Uterus (tissue), 4 donors: ENCODE measurements at places on chromosomes 16 and 17. TPM values are rescaled to one million over a fixed set of nuclear protein-coding genes. Genes with fewer than 3 reads are reported as not detected.

DNA sequence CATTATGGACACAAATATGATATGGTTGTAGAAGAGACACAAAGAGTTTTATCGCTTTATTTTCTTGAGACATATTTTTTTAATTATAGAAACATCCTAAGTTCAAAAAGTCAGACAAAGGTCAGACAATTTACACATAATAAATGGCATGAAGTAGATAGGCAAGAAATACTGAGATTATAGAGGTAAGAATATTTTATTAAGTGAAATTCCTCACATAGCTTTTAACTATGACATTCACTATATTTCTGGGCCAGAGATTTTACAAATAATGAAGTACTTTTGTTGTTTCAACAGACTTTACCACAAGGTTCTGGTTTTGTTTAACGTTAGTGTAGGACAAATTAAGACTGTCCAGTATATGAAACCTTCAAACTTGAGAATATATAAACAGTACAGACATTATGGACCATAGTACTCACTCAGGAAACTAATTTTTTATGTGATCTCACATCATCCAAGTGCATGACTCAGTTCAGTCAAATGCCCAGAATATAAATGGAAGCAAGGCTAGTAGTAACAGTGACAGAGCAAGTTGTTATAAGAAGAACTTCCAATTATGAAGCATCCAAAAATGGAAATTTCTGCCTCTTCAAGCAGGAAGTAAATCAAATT is 394.8 kb downstream of the KCNJ2 start:
- DNase-seq = no peak

The GPRC5B gene
- 24.6 TPM for total RNA-seq

The KRT20 gene
- total RNA-seq = 0.29 TPM

GRCh38 chr16:87483481-87483880 is 9.3 kb downstream of the ZCCHC14 start:
- DNase-seq = no peak

GRCh38 chr16:56767024-56767423 is 37.1 kb downstream of the NUP93 start:
- DNase-seq = no peak

The RHBDL1 gene
- total RNA-seq = not detected

The GJC1 gene
- total RNA-seq = 77.6 TPM

- DNase-seq = no peak
Observed at GRCh38 chr16:15547768-15548096, 95.2 kb downstream of the MARF1 start.

GRCh38 chr16:19269098-19269497 is 16.4 kb upstream of the CLEC19A start:
- no peak for DNase-seq

The ABCA9 gene
- 8.2 TPM for total RNA-seq

The MYL4 gene
- not detected for total RNA-seq

GRCh38 chr16:84063980-84064379 is 21.4 kb upstream of the SLC38A8 start:
- DNase-seq = no peak

DNA sequence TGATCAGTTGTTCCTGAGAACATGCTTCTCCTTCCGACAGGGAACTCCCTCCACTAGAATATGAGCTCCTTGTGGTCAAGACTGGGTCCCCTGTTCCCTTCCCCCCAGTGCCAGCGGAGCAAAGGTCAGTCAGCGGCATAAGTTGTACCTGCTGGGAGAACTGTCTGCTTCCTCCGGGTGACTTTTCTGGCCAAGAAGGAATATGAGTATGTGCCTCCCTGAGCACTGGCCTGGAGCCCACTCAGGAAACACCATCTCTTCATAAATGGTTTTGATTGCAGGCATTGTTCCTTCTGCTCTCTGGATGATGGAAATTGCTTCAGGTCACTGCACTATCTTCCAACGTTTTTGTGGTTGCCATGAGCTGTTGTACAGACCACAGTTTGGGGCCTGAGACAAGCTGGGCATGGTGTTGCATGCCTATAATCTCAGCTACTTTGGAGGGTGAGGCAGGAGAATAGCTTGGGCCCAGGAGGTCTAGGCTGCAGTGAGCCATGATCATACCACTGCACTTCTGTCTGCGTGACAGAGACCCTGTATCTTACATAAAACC is 2.9 kb upstream of the P4HB start:
- no peak for DNase-seq

The OR3A3 gene
- total RNA-seq = not detected

DNA sequence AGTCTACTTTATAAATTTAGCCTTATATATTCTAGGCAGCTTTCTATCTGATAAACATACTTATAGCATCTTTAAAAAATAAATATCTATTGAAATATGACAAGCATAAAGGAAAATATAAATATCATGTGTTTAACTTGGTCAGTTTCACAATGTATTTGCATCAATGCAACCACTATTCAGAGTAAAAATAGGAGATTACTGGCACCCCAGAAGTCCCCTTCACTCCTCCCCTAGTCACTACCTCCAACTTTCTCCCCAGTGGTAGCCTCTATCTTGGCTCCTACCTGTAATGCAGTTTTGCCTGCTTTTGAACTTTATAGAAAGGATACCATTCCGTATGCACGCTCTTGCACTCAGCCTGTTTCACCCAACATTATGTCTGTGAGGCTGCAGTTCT is 3.2 kb upstream of the NOD2 start:
- no peak for DNase-seq

DNA sequence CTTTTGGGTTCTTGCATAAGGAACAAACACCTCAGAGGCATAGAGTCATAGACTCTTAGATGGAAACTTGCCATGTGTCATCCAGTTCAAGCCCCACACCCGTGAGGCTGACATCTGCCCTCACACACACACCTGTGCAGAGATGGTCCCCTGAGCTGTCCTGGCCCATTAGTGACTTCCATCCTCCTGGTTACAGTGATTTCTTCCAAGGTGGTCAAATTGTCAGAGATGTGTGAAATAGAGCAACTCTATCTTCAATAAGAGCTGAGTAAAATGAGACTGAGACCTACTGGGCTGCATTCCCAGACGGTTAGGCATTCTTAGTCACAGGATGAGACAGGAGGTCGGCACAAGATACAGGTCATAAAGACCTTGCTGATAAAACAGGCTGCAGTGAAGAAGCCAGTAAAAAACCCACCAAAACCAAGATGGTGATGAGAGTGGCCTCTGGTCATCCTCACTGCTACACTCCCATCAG is 342.2 kb upstream of the TNRC6C start:
- DNase-seq = no peak

The IGFALS gene
- 1.2 TPM for total RNA-seq

DNA sequence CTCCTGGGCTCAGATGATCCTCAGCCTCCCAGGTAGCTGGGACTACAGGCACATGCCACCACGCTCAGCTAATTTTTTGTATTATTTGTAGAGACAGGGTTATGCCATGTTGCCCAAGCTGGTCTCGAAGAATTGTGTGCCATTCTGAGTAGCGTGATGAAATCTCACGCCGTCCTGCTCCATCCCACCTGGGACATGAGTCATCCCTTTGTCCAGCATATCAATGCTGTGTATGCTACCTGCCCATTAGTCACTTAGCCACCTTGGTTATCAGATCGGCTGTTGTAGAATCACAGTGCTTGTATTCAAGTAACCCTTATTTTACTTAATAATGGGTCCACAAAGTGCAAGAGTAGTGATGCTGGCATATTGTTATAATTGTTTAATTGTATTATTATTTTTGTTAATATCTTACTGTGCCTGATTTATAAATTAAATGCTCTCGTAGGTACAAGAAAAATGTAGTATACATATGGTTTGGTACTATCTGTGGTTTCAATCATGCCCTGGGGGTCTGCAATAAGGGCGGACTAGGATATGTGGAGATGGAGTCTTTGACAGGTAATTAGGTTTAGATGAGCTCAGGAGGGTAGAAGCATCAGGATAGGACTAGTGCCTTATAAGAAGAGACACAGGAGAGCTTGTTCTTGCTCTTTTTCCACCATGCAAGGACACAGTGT is 26.6 kb upstream of the SLC13A2 start:
- no peak for DNase-seq

DNA sequence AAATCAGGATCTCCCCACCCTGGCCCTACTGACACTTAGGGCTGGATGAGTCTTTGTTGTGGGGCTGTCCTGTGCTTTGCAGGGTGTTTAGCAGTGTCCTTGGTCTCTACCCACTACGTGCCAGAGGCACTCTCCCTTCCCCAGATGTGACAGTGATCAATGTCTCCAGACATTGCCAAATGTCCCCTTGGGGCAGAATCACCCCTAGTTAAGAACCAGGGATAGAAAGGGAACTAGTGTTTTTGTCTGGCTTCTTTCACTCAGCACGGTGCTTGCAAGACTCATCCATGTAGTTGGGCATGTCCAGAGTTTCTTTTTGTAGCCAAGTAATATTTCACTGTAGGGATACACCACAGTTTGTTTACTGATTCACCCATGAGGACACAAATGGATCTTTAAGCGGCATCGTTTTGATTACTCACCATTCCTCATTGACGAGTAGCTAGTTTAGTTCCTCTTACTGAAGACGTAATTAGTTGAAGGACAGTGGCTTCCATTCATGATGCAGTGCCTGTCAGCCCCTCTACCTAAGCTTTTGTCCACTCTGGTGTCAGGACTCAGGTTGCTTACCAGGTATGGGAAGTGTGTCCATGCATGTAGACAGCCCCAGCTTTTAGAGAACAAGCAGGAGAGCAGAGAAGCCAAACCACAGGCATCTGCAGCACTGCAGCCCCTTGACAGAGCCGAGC is 26.0 kb upstream of the ITGB4 start:
- DNase-seq = no peak

DNA sequence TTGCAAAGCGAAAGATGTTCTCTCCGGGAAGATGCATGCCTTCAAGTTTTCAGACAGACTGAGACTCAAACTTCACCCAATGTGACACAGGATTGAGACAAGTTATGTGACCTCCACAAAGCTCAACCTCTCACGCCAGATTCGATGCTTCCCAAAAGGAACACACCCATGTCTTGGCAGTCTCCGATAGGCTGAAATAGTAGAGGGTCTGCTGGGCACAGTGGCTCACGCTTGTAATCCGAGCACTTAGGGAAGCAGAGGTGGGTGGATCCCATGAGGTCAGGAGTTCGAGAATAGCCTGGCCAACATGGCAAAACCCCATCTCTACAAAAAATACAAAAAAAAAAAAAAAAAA is 22.1 kb downstream of the ZFHX3 start:
- no peak for DNase-seq

- no peak for DNase-seq
Observed at GRCh38 chr17:29726715-29727252, 104.1 kb upstream of the CORO6 start.

- no peak for DNase-seq
Observed at GRCh38 chr17:77756028-77756427, 202.5 kb upstream of the TNRC6C start.

GRCh38 chr16:3618769-3619141 is 7.3 kb upstream of the SLX4 start:
- no peak for DNase-seq

DNA sequence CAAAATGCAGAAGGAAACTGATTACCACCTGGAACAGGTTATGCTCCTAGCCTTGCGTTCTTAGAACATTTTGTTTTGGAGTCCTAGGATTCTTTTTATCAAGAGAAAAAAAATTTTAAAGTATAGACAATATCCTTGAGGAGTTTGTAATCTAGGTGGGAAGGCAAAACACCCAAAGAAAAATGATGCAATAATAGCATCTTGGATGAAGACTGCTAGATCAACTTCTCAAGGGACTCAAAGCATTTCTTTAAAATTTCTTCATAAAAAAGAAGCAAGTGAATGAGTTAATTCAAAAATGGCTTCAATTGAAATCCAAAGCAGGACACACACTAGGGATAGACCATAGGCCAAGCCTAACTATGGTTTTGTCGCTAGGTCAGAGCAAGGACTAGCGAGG is 515.8 kb upstream of the ZFHX3 start:
- no peak for DNase-seq

The USP36 gene
- 27.9 TPM for total RNA-seq

DNA sequence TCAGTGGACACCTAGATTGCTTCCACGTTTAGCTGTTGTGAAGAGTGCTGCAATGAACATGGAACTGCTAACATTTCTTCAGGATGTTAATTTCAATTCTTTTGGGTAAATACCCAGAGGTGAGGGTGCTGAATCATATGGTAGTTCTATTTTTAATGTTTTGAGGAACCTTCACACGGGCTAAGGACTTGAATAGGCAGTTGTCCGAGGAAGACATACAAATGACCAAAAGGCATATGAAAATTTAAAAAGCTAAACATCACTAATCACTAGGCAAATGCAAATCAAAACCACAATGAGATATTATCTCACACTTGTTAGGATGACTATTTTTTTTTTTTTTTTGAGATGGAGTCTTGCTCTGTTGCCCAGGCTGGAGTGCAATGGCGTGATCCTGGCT is 173.3 kb downstream of the PRKCB start:
- DNase-seq = no peak

The HSD17B2 gene
- not detected for total RNA-seq

DNA sequence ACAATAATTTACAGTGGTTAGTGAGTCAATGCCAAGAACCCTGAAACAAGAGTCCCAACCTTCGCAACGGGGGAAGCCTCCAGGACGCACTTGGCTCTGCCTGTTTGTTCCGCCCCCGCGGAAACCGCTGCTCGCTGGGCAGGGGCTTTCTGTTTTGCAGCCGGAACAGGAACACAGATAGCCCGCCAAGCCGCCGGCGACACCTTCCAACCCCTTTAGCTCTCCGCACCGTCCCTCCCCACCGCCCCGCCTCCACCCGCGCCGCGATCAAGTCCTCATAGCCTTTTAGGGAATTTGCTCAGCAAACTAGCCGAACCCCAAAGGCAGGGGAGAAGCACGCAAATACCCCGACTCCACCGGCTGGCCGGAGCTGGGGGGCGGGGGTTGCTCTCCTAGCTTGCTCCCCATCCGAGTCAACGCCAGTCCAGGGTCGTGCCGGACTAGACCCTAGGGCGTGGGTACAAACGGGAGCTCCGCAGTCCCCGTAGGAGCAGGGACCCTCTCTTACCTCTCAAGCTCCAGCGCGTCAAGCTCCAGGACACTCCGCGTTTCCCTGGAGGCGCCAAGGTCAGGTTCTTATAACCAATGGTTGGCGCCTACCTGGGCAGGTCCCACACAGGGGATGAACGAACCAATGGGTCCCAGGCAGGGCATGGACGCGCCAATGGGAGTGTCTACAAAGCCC is at the start of gene SLFN13:
Gene SLFN13 (minus strand): TSS at position 553 of the 685 bp plus-strand sequence. CDS start 3,086 bp downstream, outside the sequence.
- peak; percentile 72 for DNase-seq

The IGF2BP1 gene
- total RNA-seq = not detected

GRCh38 chr17:81551458-81552243 is 502 bp downstream of the FAAP100 start:
- no peak for DNase-seq

GRCh38 chr16:88049561-88050545 is 98.6 kb downstream of the BANP start:
- DNase-seq = no peak

GRCh38 chr17:6374761-6375312 is 60.1 kb downstream of the AIPL1 start:
- DNase-seq = no peak

The TMIGD1 gene
- total RNA-seq = not detected

- no peak for DNase-seq
Observed at GRCh38 chr17:72387969-72388368, 267.1 kb downstream of the SOX9 start.

The ADAM11 gene
- total RNA-seq = 2.6 TPM

DNA sequence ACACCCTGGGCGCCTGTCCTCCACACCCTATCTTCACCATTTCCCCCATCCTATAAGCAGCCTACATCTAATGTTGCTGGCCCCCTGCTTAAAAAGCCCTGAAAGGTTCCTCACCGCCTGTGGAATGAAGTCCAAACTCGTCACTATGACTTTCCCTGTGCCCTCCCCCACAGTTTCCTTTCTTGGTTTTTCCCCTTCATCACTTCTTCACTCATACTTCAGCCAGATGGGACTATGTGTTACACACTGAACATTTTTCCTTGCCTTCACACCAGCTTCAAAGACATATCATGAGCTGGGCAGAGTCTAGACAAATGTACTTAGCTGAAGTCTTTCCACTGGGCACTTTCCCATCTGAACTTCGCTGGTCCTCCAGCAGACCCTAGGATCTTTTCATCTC is 1.5 kb upstream of the MARCHF10 start:
- no peak for DNase-seq
